Nephron progenitor cell (in vitro differentiated cells): ENCODE measurements at places on chromosomes 7 and 10.
A peak's percentile ranks its signal among the peaks of the same experiment; 100 is the strongest.

- DNase-seq: no peak
Observed at GRCh38 chr10:76433161-76434005, 1002.0 kb downstream of the LRMDA start.

DNA sequence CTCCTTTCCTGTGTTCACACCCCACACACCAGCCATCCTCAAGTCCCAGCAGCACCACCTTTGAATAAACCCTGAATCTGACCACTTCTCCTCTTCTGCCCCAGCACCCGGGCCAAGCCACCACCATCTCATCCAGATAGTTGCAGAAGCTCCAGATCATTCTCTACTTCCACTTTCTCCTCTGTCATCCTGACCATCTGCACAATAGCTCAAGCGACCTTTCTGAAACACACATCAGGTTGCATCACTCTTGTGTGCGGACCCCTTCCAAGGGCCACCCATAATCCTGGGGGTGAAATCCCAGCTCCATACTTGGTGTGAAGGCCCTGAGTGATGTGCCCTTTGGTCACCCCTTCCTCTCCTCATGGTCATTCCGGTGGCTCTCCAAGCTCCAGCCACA is 187.4 kb upstream of the GALNT17 start:
- no peak for DNase-seq

DNA sequence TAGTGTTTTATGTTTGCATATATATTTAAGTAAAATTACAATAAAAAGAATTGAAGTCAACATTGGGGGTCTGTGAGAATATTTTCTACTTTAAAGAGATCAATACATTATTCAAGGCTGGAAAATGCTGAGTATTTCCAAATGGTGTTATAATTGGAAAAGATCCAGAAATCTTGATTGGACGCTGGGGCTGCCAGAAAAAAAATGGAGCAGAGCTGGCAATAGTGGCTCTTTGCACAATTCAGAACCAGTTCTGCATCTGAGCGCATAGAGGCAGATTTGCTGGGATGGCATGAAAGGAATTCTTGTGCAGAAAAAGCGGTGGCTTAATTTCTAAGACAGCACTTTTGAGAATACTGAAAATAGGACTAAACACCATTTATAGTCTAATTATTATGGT is 10.8 kb upstream of the VWC2 start:
- no peak for DNase-seq

- DNase-seq: peak; percentile 20
Observed at GRCh38 chr7:151608031-151608551, 88.4 kb upstream of the RHEB start.

DNA sequence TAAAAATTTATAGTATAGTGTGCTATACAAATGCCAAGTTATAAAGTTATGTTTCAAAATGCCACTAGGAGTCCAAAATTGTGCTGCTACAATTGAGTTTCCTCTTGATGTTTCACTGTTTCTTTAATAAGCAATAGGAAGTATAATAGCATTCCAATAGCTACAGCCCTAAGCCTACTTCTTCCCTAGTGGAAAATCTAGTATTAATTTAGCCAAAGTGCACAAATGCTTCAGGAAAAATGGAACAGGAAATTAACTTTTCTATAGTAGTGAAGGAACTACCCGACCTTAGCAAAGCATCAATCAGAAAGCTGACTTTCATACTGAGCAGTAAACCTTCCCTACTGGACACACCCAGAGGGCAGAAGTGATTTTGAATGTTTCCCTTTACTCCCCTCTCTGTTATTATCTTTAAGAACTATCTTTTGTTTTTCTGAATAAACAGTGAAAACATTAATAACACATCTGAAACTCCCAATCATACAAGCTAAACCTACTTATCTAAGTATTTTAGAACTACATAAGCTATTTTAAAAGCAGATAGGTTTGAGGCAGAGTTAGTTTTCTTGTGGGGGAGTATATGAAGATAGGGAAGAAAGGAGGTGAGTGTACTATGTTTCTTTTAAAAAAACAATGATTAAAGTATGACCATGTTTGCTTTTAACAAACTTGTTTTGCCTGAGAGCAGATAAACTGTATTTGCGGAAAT is 13.7 kb downstream of the CPED1 start:
- DNase-seq: no peak

- DNase-seq: no peak
Observed at GRCh38 chr7:50495746-50496145, 45.6 kb upstream of the FIGNL1 start.

DNA sequence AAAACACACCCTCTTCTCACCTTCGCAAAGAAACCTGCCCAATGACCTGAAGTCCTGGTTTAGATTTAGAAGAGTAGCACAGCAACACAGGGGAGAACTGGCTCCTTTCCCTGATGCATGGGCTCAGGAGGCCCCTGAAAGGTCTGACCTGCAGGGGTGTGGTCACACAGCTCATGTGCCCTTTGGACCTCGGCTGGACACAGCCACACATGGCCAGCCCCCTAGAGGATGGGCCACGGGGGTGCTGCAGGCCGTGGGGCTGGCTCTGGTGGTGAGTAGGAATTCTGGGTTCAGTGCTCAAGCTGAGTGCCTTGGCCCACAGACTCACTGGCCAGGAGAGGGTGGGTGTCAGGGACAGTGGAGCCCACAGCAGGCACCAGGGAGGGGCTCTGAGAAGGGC is 118.5 kb upstream of the ADCY1 start:
- no peak for DNase-seq

- DNase-seq: no peak
Observed at GRCh38 chr7:107592361-107593024, 12.4 kb downstream of the BCAP29 start.

DNA sequence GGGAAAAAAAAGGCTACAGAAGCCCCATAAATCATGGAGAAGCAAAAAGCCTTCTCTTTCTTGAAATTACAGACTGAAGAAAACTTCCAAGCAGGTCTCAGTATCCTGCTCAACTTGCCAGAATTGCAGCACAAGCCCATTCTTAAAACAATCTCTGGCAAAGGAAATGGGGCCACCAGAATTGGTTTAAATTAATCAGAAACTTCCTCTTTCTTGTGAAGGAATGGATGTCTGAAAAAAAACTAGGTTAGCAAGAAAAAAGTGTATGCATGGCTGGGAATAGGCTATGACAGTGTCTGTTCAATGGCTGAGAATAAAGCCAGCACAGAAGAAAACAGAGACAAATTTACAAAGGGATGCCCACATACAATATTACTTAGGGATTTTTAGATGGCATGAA is 59.1 kb downstream of the TFEC start:
- DNase-seq: no peak

GRCh38 chr10:114618722-114619121 is 39.4 kb downstream of the ABLIM1 start:
- DNase-seq: no peak

DNA sequence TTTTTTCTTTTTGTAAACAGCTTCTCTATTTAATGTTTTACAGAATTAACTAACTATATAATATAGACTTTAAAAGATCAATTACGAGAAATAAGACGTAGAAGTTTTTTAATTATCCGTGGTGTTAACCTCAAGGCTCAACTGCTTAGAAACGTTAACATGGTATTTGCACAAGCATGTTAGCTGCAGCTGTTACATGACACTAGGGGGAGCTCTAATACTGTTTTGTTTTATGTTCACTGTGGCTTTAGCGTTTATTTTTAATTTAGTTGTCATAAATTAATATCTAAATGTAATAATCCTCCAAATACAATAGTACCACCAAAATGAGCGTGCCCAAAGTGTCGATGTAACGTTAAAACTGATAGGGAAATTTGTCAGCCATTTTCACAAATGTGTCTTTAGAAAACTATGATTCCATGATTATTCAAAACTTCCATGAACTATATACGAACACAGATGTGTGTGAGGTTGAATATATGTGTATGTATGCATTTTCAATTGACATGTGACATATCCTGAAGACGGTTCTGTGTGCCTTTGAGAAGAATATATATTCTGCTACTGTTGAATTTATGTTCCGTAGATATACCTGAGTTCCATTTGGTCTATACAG is 828.8 kb upstream of the MBL2 start:
- DNase-seq: peak; percentile 6

DNA sequence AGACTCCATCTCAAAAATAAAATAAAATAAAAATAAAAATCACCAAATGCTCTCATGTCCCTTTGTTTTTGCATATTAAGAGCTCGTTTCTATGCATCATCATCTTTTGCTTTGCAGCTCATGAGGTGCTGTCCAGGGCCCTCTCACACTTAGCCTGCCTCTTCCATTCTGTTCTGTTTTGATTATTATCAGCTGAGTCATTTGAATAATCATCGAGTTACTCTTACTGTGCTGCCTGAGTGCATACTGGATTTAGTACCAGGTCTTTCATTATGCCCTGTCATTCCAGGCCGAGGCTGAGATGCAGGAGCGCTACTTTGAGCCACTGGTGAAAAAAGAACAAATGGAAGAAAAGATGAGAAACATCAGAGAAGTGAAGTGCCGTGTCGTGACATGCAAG is 33.0 kb downstream of the UCMA start:
- DNase-seq: no peak

- DNase-seq: no peak
Observed at GRCh38 chr10:58350023-58350422, 15.2 kb downstream of the UBE2D1 start.

DNA sequence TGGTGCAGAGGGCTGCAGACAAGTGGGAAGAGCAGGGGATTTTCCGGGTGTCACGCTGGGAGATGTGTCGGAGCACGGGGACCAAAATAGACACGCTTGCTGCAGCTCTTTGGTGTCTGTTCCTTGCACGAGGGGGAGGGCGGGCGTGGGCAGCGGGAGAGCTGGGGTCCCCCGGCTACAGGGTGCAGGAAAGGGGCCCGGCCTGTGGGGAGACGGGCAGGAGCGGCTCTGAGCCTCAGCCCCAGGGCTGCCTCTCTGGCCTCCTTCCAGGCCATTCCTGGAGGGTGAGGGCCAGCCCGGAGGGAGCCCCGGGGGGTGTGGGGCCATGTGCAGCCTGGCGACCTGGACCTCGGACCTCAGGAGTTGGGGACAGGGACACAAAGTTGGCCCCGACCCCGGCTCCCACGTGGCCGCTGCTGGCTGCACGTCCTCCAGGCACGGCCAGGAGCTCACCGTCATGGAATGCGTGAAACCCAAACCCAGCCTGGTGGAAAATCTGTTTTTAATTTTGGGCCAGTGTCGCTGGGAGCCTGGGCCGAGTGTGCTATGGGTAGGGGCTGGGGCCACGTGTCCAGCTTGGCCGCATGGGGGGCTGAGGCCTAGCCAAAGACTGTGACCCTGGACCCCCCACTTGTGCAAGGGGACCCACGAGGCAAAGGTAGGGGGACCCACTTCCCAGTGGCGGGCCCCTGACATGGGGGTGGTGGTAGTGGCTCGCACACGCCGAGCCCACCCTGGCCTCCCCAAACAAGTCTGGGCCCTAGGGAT is 6.6 kb downstream of the TTYH3 start:
- DNase-seq: no peak

GRCh38 chr7:154910125-154910524 is 92.8 kb downstream of the PAXIP1 start:
- no peak for DNase-seq

- no peak for DNase-seq
Observed at GRCh38 chr10:75487087-75487754, 55.8 kb downstream of the LRMDA start.

GRCh38 chr10:119538632-119539358 is 3.7 kb downstream of the RGS10 start:
- no peak for DNase-seq

GRCh38 chr7:26653430-26654399 is 210.7 kb downstream of the SKAP2 start:
- peak; percentile 10 for DNase-seq

DNA sequence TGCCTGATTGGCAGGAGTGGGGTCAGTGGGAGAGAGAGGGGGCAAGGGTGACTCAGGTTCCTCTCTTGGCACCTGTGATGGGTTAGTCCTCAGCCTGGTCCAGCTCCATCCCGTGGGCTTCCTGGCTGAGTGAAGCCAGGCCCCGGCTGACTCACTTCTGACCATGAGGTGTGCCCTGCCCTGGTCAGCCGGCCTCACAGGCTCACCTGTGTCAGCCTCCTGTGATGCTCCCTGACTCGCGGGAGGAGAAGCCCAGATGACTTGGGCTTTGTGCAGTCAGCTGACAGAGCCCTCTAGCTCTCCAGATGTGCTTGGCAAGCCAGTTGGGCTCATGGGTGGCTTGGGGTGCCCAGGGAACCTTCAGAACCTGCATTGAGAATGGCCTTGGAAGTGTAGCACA is 16.0 kb upstream of the PPIF start:
- DNase-seq: no peak

GRCh38 chr7:140326116-140326928 is 72.0 kb downstream of the SLC37A3 start:
- peak; percentile 57 for DNase-seq

GRCh38 chr7:156534925-156535324 is 105.6 kb upstream of the RNF32 start:
- DNase-seq: no peak

GRCh38 chr7:22482503-22482902 is 17.5 kb downstream of the STEAP1B start:
- DNase-seq: no peak

GRCh38 chr10:113770346-113770745 is 18.9 kb downstream of the PLEKHS1 start:
- DNase-seq: no peak

DNA sequence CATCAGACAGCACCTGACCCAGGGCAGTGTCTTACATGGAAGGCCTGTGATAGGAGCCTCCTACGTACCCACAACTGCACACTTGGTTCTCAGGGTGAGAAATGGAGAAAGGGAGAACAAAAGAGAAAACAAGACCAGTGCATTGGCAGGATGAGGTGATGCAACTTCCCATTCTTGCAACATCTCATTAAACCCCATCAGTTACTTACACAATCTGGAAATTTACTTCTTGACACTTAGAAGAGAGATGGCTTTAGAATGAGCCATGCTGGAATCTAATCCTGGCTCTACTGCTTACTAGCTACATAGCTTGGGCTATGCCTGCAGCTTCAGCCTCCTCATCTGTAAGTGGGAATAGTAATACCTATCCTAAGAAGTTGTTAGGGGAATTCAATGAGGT is 391.7 kb downstream of the KCNMA1 start:
- no peak for DNase-seq

- DNase-seq: no peak
Observed at GRCh38 chr7:70016044-70016770, 417.9 kb downstream of the AUTS2 start.

DNA sequence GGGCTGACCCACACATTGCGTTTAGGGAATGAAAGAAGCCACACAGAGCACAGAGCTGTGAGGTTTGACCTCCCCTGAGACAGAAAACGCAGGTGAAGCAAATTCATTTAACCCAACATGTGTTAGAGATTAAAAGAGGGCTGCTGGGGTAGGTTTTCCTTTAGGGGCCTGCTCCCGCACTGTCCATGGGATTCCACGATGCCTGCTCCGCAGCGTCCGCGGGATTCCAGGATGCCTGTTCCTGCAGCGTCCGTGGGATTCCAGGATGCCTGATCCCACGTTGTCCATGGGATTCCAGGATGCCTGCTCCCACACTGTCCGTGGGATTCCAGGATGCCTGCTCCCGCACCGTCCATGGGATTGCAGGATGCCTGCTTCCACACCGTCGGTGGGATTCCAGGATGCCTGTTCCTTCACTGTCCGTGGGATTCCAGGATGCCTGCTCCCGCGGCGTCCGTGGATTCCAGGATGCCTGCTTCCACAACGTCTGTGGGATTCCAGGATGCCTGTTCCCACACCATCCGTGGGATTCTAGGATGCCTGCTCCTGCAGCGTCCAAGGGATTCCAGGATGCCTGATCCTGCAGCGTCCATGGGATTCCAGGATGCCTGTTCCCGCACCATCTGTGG is 78.7 kb downstream of the VIPR2 start:
- DNase-seq: no peak

GRCh38 chr10:104322416-104322782 is 15.9 kb downstream of the ITPRIP start:
- no peak for DNase-seq

GRCh38 chr10:120480065-120480600 is 23.1 kb downstream of the PLPP4 start:
- DNase-seq: no peak
